ENCODE measurements at places on chromosomes 6 and 20.

GRCh38 chr20:13141546-13141945, 79.5 kb upstream of the ISM1 start:
- no peak for DNase-seq

GRCh38 chr6:100730001-100730980, 150.8 kb downstream of the ASCC3 start:
- DNase-seq: no peak

GRCh38 chr6:39906318-39906761, 27.9 kb downstream of the MOCS1 start:
- DNase-seq: no peak

DNA sequence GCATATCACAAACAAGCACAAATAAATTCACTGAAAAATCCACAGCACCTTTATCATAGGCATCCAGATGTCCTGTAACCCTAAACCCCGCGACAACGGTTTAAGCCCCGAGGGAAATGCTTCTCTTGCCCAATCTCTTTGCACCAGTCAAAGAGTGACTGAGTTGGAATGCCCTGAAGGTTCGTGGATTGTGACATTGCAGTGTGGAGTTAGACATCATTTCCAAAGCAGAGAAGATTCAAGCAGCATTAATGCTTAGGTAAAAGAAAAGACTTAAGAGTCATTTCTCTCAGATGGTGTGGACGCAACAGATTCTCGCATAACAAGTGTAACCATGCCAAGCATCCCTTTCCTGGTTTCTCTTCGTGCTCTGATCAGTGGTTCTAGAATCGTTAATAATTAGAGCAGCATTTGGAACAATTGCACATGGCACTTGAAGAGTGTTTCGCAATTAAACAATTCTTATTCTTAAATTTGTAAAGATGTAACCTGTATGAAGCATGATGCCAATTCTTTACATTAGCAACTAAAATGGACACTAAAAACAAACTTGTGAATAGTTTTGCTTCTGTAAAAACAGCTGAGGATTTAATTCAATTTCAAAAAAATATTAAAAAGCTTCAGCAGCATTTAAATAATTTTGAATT, 121.6 kb downstream of the HIVEP2 start:
- no peak for DNase-seq

- DNase-seq: no peak
Measured at GRCh38 chr6:19873031-19873430, 35.9 kb downstream of the ID4 start.

GRCh38 chr6:125340991-125341390, 39.2 kb upstream of the HDDC2 start:
- DNase-seq: no peak

DNA sequence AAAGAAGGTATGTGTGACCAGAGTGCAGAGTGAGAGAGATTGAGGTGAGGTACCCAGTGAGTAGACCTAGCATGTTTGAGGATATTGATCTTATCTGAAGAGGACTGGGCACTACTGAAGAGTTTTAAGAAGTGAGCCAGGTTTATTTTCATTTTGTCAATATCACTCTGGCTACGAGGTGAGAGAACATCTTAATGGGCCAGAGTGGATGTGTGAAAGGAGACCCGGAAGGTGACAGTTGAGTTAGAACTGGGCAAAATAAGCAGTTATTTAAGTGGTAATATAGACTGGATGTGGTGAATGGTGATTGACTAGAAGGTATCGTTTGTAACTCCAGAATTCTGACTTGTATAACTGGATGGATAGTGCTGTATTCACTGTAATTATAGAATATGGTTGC, 134.1 kb downstream of the QKI start:
- DNase-seq: no peak

- no peak for DNase-seq
Measured at GRCh38 chr6:56222499-56222898, 24.9 kb downstream of the COL21A1 start.

- no peak for DNase-seq
Measured at GRCh38 chr6:151494235-151494935, 568 bp downstream of the CCDC170 start.

GRCh38 chr6:134453792-134454510, 136.0 kb upstream of the SGK1 start:
- no peak for DNase-seq

GRCh38 chr20:54566031-54566688, 90.8 kb downstream of the DOK5 start:
- DNase-seq: no peak

DNA sequence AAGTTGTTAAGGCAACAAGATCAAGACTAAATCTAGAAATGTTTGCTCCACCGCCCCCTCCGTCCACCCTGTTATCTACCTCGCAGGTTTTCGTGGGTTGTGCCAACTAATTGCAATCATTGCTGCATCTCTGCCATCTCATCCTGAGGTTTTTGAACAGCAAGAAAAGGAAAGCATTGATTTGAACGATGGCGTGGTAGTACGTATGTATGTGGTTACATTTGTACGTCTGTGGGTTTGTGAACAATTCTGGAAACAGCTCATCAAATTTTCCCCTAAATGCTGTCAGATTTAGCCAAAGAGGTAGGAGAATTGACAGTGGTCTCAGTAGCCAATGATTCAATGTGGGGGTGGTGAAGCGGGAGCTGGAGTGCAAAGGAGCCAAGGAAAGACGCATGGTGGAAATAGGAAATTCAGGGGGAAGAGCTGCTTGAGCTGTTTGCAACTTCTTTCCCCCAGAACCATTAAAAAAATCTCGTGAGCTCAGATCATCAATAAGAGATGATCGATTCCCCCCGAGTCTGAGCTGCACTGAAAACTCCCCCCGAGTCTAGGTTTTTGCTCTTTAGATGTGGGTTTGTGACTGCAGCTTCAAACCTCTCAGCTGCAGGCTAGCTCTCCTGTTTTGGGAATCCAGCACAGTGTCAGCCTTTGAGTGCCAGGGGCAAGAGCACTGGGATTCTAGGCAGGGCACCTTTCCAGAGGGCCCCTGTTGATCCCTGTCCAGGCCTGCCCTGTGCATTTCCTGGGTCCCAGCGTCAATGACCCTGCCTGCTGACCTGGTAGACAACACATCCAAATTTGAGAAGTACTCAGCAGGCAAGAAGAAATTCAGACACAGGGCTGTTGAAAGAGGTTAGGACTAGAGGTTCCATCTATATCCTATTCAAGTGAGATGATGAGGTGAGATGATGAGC, 72.6 kb upstream of the LY86 start:
- no peak for DNase-seq

GRCh38 chr6:169837529-169838250, 86.3 kb downstream of the ERMARD start:
- DNase-seq: no peak

- no peak for DNase-seq
Measured at GRCh38 chr6:11462742-11463397, 74.7 kb upstream of the TMEM170B start.

- DNase-seq: no peak
Measured at GRCh38 chr6:20797597-20797996, 263.3 kb downstream of the CDKAL1 start.

DNA sequence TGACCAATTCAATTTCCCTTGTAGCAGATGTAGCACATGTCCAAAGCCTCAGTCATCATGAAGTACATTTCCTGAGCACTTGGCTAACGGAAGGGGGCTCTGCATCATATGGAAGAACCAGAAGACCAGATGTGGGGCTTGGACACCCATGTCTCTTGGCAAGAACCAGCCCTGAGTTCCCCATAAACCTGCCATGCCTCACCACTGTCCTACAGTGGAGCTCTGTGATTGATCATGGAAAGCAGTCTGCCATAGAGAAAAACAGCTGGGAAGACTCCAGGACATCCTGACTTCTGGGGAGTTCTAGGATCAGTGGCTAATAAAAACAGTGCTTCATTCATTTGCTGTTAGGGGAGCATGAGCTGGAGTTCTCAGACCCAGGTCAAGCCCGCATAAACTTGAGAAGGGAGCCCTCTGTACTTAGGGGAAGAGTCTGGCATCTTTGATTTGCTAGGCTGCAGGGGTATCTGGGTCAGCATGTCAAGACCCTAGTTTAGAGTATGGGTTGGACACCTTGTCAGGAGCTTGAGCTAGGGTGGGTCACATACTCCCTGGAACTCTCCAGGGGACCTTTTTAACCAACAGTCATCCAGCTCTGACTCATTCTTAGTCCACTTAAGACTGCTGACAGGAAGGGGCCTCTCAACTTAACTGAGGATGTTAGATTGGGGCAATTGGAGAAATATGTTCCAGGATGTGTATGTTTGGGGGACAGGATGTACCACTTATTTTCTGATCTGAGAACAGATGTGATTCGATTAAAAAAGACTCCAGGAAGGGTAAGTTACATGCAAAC, 26.3 kb upstream of the TRAM2 start:
- no peak for DNase-seq

DNA sequence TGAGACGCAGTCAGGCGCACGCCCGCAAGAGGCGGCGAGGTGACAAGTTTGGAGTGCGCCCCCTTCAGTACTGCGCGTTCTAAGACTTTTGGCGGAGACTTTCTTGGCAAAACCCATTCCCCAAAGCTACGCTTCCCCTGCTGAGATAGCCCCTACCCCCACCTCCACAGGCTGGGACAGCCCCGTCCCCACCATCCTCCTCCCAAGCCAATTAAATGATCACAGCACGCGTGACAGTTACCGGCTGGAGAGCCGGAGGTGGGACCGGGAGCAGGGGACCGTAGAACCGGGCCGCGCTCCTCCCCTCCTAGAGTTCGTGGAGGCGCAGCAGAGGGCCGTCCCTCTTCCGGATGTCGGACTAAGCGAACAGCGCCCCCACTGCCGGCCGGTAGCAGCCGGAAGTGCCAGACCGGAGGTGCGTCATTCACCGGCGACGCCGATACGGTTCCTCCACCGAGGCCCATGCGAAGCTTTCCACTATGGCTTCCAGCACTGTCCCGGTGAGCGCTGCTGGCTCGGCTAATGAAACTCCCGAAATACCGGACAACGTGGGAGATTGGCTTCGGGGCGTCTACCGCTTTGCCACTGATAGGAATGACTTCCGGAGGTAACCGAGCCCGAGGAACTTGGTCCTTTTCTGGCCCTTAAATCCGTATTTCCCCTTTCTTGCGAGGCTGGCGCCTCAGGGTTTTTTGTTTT, at the start of gene TOMM6:
Gene TOMM6, plus strand, starts transcription at position 476 of the 699 bp plus-strand sequence. Its CDS starts 4 bp downstream, at position 480.
- peak; percentile 93 for DNase-seq

DNA sequence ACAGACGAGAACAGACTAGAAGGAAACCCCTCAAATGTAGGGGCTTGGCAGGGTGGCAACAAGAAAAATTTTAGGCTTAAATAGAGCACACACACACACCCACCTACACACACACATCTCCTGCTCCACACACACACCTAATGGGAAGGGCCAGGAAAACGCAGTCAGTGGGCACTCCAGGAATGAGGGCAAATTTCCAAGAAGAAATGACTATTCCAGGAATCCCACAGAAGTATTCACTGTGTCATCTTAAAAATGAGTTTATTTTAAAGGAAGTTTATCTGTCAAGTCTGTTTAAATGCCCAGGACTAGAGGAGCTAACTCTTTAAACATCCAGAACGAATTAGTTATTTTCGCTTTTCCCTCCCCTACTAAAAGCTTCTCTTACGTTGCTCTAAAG, 13.0 kb downstream of the ALDH8A1 start:
- no peak for DNase-seq

- peak; percentile 24 for DNase-seq
Measured at GRCh38 chr6:156912431-156912830, 135.3 kb downstream of the ARID1B start.

DNA sequence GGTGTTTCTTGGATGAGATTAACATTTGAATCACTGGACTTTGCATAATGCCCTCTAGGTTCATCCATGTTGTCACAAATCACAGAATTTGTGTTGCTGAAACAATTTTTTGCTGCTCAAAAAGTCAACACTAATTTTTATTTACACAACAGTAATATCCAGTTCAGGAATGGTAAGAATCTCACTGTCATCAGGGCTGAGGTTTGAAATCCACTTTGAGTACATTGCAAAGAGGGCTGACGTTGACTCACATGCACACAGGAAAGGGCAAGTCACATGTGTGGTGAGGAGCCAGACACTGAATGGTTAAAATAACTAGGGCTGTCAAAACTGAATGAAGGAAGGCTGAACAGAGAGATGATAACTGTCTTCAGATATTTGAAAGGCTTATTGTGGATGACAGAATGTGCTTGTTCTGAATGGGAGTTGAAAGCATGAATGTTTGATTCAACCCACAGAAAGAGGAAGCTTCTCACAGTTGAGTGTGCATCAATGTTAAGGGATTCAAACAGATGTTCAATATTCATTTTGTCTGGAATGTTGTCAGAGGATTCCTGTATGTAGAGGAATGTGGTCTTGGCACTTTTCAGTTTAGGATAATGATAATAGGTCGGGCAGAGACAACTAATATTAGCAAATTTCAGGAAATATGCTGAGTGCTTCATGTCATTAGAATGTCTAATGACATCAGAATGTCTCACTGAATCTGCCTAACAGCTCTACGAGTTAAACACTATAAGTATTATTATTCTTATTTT, 3.6 kb upstream of the ADGRG6 start:
- DNase-seq: no peak

GRCh38 chr20:17679941-17680835, 1.9 kb downstream of the RRBP1 start:
- DNase-seq: no peak

- no peak for DNase-seq
Measured at GRCh38 chr20:13858439-13858838, 73.6 kb downstream of the NDUFAF5 start.
